ENCODE measurements at places on chromosomes 13 and 19.

DNA sequence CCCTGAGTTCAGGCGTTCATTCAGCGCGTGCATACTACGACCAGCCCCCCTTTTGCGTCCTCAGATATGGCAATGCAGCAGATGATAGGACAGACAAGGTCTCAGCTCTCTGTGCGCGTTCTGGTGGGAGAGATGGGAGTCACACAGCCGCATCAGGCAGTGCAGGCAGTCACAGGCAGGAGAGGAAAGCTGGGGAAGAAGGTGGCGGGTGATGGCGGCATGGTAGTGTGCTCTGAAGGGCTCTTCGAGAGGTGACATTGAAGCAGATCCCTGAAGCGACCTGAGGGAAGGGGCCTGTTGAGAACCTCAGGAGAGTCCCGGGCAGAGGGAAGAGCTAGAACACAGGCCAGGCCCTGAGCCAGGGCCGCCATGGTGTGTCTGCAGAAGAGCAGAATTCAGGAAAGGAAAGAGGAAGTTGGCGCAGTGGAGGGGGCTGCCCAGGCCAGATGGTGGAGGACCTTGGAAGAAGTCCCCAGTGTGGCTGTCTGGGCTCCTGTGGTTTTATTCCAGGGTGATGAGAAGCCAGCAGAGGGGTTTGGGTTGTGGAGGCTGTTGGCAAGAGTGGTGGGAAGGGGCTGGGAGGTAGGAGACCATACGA, 3.5 kb downstream of the USF2 start:
- DNase-seq = no peak

DNA sequence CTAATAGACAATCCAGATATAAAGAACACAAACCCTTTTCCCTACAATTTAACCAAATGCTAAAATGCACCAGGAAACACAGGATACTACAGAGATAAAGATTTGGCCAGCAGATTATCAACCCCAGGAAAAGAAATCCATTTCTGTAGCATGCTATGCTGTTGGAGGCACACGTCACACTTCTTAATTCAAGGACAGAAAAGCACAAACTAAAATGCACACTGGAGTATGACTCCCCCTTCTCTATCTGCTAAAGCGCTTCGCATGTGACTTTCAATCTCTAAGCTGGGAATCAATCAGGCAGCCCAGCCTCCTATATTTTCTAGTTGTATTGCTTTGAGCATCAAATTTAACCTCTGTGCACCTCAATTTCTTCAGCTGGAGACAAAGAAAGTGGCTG, 22.2 kb downstream of the ABCC4 start:
- DNase-seq = no peak

- no peak for DNase-seq
These were observed 2.8 kb downstream of the SOHLH2 start for GRCh38 chr13:36211567-36211966.

GRCh38 chr13:105452895-105453294, 1082.6 kb downstream of the EFNB2 start:
- no peak for DNase-seq

DNA sequence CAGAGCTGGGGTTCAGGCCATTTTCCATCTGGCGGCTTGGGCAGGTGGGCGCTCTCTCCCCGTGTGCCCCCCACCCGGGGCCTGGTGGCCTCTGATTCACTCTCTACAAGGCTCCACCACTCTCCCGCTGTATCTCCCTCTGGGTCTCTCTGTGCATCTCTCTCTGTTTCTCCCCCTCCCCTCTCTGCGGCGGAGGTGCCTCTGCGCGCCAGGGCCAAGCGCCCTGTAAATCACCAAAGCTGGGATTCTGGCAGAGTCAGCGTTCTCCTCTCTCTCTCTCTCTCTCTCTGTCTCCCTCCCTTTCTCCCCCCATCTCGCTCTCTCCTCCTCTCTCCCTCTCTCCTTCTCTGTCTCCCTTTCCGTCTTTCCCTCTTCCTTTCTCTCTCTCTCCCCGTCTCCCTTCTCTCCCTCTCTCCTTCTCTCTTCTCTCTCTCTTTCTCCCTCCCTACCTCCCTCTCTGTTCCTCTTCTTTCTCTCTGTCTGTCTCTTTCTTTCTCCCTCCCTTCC, 3.9 kb downstream of the NFIC start:
- DNase-seq = no peak

DNA sequence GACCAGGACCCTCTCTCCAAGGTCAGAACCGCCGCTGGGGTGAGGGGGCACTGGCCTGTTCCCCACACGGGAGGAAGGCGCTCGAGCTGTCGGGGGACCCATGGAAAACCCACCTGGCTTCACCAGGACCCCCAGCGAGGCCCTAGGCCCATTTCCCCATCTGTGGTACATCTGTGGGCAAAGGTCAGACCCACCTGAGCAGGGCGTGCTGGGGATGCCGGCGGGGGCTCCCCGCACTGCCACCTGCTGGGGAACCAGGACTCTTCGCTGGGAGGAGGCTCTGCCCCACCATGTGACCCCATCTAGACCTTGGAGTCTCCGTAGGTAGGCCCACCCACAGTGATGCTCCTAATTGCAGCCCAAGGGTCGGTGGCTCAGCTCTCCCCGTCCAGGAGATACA, 511 bp downstream of the WDR88 start:
- DNase-seq = no peak

DNA sequence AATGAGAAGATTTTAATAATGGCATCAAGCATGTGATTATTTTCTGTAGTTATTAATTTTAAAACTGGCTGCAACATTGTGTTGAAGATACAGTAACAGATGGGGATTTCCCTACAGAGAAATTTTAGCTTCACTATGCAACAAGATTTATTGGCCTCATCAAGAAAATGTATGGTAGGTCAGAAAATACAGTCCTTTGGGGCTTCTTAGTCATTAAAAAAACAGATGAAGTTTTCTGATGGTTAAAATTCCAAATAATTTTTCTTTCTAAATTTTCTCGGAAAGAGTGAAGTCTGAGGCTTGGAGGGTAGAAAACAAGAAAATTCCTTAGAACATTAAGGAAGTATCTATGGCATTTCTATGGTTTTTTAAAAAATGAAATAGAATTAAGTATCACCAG, 1790.8 kb upstream of the PCDH20 start:
- no peak for DNase-seq

DNA sequence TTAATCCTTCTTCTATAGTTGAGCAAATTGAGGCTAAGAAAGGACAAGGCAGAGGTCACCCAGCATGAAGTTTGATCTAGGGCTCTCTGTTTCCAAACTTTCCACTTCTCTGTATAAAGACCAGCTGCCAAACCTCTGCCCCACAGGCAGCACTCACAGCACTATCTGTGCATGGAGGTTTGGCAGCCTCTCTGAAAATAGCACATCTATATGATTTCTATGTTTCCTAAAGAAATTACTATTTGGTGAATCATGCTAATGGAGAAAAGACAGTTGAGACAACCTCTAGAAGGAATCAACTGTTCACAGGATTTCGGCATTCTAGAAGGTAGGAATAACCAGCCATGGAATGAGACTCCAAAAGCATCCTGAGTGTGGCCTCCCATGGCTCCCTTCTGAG, 554.5 kb downstream of the IRS2 start:
- no peak for DNase-seq

- DNase-seq = no peak
These were observed 6.3 kb downstream of the IL17D start for GRCh38 chr13:20709782-20710181.

GRCh38 chr19:54233941-54234340, 8.6 kb downstream of the LILRA6 start:
- DNase-seq = no peak

- DNase-seq = no peak
These were observed 5.3 kb upstream of the PSG7 start for GRCh38 chr19:42942187-42942789.

GRCh38 chr19:33684538-33685232, 62.9 kb downstream of the CHST8 start:
- DNase-seq = no peak

DNA sequence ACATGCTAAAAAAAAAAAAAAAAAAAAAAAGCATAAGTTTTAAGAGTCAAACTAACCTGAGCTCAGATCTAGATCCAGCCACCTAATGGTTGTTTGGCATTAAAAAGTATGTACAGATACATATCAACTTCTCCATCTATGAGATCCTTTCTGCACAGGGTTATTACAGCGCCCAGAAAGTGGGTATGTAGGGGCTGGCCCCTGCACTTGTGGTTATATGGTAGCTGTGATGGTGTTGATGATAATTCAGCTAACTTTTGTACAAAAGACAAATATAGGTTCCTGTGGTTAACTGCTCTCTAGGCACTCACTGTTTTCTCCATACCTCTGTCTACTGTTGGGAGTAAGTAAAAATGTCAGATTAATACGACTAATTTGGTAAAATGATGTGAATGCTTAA, 81.7 kb downstream of the TNFRSF19 start:
- no peak for DNase-seq

DNA sequence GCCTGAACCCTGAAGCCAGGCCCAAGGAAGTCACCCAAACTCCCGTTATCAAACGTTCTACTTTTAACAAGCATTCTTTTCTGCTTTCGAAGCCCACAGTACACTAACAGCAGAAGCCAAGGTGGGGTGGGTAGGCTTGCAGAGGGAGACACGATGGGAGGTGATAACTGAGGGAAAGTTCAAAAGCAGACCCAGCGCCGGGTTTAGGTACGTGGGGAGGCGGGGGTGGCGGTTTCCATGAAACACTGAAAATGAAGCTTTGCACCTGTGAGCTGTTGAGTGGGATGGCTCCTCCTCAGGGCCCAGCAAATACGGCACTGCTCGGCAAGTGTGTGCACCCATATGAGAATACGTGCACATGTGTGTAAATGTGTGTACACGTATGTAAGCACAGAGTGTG, 49.8 kb downstream of the KLF2 start:
- no peak for DNase-seq

DNA sequence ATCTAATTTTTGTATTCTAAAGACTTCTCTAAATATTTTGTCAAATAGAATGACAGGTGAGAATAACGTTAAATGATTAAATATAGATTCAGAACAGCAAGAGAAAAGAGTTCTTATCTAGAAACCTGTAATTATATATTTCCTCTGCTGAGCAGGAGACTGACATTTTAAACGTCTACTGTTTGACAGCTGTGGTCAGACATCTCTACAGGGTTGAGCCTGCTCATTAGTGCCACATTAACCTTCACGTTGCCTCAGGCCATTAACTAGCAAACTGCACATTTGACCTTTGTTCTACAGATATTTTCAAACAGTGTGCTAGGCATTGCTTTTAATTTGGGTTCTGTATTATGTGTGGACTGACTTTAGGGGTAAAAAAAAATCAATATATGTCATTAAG, 347.5 kb downstream of the GPC5 start:
- no peak for DNase-seq

- no peak for DNase-seq
These were observed 1346.8 kb downstream of the UQCRFS1 start for GRCh38 chr19:27865927-27866777.

GRCh38 chr19:2600914-2601870, 101.3 kb downstream of the GNG7 start:
- no peak for DNase-seq

- DNase-seq = no peak
These were observed 6.4 kb upstream of the SPATA13 start for GRCh38 chr13:24153979-24154701.

GRCh38 chr13:40383885-40384284, 282.6 kb downstream of the FOXO1 start:
- no peak for DNase-seq
